Activated CD4-positive, alpha-beta memory T cell treated with anti-CD3 and anti-CD28 coated beads, Interleukin-2, amount 10 ng/mL, durations not matched to agents 7 days and 5 days (primary cell): ENCODE measurements at places on chromosomes 3 and 15. TPM values are rescaled to one million over a fixed set of nuclear protein-coding genes. Genes with fewer than 3 reads are reported as not detected.

The OSBPL10 gene
- total RNA-seq, result 1.6 TPM

The RAB6B gene
- 4.5 TPM for total RNA-seq

The VIPR1 gene
- 7.5 TPM for total RNA-seq

The CCDC80 gene
- total RNA-seq, result 0.25 TPM

GRCh38 chr3:11803977-11804892, 42.5 kb downstream of the TAMM41 start:
- H3K4me1 ChIP-seq, result peaks cover 28% of the 10 kb centered on the region
- no peak overlapping the region for H3K4me3 ChIP-seq
- peaks cover 79% of the 10 kb centered on the region for H3K36me3 ChIP-seq
- peak; percentile 56 for DNase-seq
- no peaks in the 10 kb centered on the region for H3K27me3 ChIP-seq
- no peak overlapping the region for H3K27ac ChIP-seq

DNA sequence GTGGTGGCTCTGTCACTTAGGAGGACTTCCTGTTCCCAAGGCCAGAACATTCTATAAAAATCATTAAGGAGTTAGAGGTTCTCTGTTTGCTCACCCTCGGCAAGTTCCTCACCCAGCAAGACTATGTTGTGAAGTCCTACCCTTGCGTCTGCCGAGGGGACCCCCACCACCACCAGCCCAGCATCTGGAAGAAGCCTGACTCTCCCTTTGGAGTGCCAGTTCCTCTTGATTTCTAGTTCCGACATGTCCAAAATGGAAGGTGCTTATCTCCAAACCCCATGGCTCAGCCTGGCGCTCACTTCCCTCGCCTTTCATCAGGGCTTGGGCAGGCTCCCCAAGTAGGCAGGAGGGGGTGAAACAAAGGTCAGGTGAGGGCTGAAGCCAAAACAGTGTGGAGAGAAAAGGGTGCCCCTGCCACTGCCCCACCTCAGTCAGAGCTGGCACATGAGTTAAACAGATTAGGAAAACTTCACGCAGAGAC, 41.0 kb downstream of the BHLHE40 start:
- H3K27me3 ChIP-seq, result no peaks in the 10 kb centered on the region
- peaks cover 85% of the 10 kb centered on the region for H3K4me1 ChIP-seq
- H3K36me3 ChIP-seq, result no peaks in the 10 kb centered on the region
- H3K27ac ChIP-seq, result peak overlapping the region; percentile 75

- no peaks in the 10 kb centered on the region for H3K36me3 ChIP-seq
- no peak overlapping the region for H3K4me3 ChIP-seq
- peaks cover 13% of the 10 kb centered on the region for H3K27me3 ChIP-seq
- H3K27ac ChIP-seq, result no peak overlapping the region
Measured at GRCh38 chr15:93520206-93520605, 431.2 kb upstream of the RGMA start.

The LRTM1 gene
- not detected for total RNA-seq

GRCh38 chr3:191455257-191455952, 5.6 kb upstream of the PYDC2 start:
- H3K4me3 ChIP-seq, result no peak overlapping the region
- H3K4me1 ChIP-seq, result no peaks in the 10 kb centered on the region
- H3K27me3 ChIP-seq, result no peaks in the 10 kb centered on the region
- H3K27ac ChIP-seq, result no peak overlapping the region
- H3K36me3 ChIP-seq, result no peaks in the 10 kb centered on the region
- DNase-seq, result no peak

The SI gene
- total RNA-seq, result not detected

DNA sequence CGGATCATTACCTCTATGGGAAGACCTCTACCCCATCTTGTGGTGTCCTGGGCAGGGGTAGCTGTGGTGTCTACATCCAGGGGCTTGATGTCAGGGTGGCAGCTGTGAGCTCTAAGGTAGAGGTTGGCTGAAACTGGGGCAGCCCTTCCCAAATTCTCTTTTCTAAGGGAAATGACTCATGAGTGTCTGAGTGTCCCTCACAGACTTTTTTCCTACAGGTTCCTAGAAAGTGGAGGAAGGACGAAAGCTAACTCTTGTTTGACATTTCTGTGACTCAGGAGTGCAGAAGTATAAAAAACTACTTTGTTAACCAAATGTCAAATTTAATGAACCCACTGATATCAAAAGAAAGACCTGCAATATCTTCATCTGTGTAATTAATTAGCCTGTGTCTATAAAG, 481.5 kb downstream of the PDCD6IP start:
- H3K27me3 ChIP-seq, result no peaks in the 10 kb centered on the region
- no peaks in the 10 kb centered on the region for H3K4me1 ChIP-seq
- H3K4me3 ChIP-seq, result no peak overlapping the region
- no peaks in the 10 kb centered on the region for H3K36me3 ChIP-seq

The FRMD4B gene
- total RNA-seq, result 69.5 TPM

DNA sequence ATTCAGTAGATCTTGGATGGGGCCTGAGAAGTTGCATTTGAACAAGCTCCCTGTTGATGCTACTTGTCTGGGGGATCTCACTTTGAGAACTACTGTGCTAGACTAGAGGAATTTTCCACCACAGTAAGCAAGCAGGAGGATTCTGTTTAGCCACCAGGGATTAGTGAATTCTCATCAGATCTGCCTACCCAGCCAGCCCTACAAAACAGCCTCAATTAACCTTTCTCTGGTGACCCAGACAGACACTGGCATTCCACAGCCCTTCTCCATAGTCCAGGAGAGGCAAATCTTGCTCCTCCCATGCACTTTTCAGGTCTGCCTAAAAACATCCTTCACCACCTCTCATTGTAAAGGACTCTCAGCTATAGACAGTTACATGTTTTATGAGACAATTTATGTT, 16.7 kb upstream of the MYH15 start:
- peaks cover 18% of the 10 kb centered on the region for H3K27me3 ChIP-seq
- no peak for DNase-seq
- no peak overlapping the region for H3K4me3 ChIP-seq
- no peak overlapping the region for H3K27ac ChIP-seq

DNA sequence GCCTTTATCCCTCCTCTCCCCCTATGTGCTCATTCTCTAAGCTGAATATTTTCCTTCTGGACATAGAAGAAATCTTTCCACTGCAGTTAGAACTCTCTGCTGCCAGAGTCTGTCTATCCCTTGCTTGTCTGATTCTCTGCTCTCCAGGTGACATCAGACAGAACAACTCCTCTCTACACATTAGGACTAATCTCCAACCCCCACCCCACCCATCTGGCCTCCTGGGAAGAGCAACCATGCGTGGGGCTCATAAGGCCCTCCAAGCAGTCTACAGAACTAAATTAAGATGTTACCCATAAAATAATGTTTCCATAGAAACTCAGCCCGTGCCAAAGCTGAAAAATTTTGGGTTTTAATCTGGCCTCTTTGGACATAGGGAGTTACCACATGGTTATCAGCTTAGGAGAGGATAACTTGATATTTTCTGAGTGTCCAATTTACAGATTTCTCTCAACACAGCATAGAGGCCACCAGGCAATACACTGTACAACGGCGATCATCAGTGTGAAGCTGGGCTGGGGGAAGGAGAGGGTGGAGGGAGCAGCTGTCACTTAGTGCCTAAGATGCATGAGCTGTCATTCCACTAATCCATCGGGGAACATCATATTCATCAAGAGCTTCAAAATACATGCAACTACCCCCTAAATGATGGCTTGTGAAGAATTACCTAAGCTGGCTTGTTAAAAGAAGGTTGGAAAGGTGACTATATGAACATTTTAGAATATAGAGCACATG, 199.4 kb downstream of the CLSTN2 start:
- no peaks in the 10 kb centered on the region for H3K4me1 ChIP-seq
- H3K27me3 ChIP-seq, result no peaks in the 10 kb centered on the region
- no peak overlapping the region for H3K4me3 ChIP-seq
- no peaks in the 10 kb centered on the region for H3K36me3 ChIP-seq

GRCh38 chr3:51677358-51677757, 6.3 kb downstream of the TEX264 start:
- H3K4me1 ChIP-seq, result peaks cover 98% of the 10 kb centered on the region
- H3K27ac ChIP-seq, result peak overlapping the region; percentile 72
- peaks cover 62% of the 10 kb centered on the region for H3K36me3 ChIP-seq
- H3K27me3 ChIP-seq, result no peaks in the 10 kb centered on the region
- no peak for DNase-seq
- H3K4me3 ChIP-seq, result no peak overlapping the region

- DNase-seq, result no peak
- H3K4me3 ChIP-seq, result no peak overlapping the region
- H3K27me3 ChIP-seq, result peaks cover 1% of the 10 kb centered on the region
- H3K4me1 ChIP-seq, result no peaks in the 10 kb centered on the region
- H3K27ac ChIP-seq, result no peak overlapping the region
Measured at GRCh38 chr3:167862104-167862730, 126.7 kb downstream of the SERPINI1 start.

- H3K36me3 ChIP-seq, result peaks cover 2% of the 10 kb centered on the region
- H3K27me3 ChIP-seq, result no peaks in the 10 kb centered on the region
- no peak overlapping the region for H3K4me3 ChIP-seq
- no peak overlapping the region for H3K27ac ChIP-seq
Measured at GRCh38 chr3:172152874-172153273, 113.5 kb downstream of the FNDC3B start.

DNA sequence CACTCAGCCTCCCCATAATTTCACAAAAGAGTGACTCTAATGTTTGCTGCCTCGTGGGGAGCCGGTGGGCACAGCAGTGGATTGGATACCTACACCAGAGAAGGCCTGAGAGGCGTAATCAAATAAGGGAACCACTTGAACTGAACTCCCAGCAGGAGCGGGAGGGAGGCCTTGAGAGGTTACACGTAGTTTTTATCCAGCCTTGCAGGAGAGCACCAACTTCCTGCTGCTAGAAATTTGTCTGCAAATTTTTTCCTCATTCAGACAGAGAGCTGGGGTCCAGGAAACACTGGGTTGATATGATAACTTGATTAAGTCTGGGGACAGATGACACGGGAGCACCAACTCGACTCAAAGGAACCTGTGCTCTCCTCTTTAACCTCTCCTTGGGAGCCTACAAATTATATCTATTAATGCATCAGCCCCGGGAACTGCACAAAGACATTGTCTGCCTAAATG, 69.8 kb downstream of the HES1 start:
- H3K27me3 ChIP-seq, result peaks cover 48% of the 10 kb centered on the region
- no peaks in the 10 kb centered on the region for H3K36me3 ChIP-seq
- peaks cover 27% of the 10 kb centered on the region for H3K4me1 ChIP-seq
- H3K4me3 ChIP-seq, result no peak overlapping the region
- DNase-seq, result no peak

DNA sequence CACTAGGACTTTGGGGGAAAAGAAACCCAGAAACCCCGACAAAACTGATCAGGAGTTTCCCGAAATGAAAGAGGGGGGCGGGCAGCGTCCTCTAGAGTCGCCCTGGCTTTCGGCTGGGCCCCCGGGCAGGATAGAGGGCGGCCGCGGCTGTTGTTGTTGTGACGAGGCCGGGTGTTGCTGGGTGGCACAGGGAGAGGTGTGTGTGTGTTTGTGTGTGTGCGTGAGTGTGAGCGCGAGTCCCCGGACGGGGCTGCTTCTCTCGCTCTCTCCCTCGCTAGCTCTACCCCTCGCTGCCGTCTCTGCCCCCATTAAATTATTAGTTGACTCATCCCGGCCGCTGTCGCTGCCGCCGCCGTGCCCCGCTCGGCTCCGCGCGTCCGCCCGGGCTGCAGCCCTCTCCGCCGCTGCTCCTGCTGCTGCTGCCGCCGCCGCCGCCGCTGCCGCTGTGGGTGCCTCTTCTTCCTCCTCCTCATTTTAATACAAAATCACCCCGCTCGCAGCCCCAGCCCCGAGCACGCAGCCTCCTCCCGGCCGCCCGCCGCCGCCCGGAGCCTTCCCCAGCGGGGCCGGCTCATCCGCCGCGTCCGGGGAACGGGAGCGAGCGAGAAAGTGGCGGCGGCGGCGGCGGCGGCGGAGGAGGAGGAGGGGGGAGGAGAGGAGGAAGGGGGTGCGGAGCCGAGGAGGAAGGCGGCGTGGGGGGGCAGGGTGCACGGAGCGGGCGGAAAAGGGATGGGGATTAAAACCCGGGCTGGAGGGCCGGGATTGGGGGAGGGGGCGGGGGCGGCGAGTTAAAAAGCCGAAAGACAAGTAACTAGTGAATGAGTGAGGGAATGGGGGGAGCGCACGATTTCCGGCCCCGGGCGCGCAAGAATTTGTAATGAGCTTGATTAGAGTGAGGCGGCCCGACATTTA, at the start of gene SATB1:
Gene SATB1 (minus strand): TSS at position 611 of the 912 bp plus-strand sequence. CDS start 4,372 bp downstream, outside the sequence.
- DNase-seq, result peak; percentile 71
- H3K4me1 ChIP-seq, result peaks cover 67% of the 10 kb centered on the region
- peak within 1 kb of the TSS; percentile 79 for H3K27ac ChIP-seq
- peaks cover 54% of the 10 kb centered on the region for H3K36me3 ChIP-seq
- H3K27me3 ChIP-seq, result no peaks in the 10 kb centered on the region

DNA sequence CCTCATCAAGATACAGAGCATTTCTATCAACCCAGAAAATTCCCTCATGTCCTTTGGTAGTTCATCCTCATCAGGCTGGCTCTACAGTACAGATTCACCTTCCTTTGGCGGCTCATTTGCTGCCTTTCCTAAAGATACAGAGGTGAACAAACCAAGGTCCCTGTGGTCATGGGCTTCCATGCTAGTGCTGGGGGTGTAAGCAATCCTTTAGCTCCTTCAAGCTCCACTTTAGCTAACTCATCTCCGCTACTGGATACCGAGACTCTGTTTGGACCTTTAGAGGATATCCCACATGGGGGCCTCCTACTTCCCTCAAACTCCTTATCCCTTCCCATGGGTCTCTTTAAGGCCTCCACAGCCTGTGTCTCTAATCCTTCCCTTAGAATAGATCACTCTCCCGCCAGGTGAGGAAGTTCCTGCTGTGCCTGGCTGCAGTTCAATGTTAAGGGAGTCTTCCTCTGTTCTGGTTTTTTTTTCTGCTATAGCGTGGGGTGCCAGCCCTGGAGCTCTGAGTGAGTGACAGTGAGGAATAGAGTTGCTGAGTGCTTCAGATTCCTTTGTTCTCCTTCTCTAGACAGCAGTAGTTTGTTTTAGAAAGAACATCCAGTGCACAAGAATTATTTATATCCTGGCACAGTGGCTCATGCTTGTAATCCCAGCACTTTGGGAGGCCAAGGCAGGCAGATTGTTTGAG, 30.7 kb downstream of the CLEC3B start:
- H3K27ac ChIP-seq, result no peak overlapping the region
- no peak overlapping the region for H3K4me3 ChIP-seq
- peaks cover 33% of the 10 kb centered on the region for H3K4me1 ChIP-seq
- peaks cover 3% of the 10 kb centered on the region for H3K27me3 ChIP-seq

The RLBP1 gene
- total RNA-seq, result not detected

DNA sequence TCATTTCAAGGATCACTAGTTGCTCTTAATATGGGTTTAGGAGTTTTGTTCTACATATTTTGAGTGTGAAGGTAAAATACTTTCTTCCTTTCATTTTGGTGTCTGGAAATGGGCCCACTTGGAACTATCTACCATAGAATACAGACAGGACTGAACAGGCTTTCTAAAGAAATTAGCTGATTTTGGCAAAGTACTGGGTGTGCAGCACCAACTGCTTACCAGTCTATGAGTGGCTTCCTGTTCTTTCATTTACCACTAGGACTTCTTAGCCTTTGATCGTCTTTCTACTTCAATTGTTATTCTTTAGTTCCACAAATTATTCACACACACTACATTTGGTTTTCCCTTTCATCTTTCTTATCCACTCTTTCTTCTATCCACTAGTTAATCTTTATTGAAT, 1196.3 kb downstream of the ROBO1 start:
- no peaks in the 10 kb centered on the region for H3K4me1 ChIP-seq
- no peak for DNase-seq
- no peaks in the 10 kb centered on the region for H3K36me3 ChIP-seq
- H3K4me3 ChIP-seq, result no peak overlapping the region
- H3K27ac ChIP-seq, result no peak overlapping the region
